SW 1271 (cell line): ENCODE measurements at places on chromosomes 6 and 20.

GRCh38 chr20:5945963-5946362 lies 4.4 kb downstream of the TRMT6 start:
- DNase-seq = no peak

GRCh38 chr20:32535953-32536823 lies 48.9 kb downstream of the NOL4L start:
- no peak for DNase-seq

DNA sequence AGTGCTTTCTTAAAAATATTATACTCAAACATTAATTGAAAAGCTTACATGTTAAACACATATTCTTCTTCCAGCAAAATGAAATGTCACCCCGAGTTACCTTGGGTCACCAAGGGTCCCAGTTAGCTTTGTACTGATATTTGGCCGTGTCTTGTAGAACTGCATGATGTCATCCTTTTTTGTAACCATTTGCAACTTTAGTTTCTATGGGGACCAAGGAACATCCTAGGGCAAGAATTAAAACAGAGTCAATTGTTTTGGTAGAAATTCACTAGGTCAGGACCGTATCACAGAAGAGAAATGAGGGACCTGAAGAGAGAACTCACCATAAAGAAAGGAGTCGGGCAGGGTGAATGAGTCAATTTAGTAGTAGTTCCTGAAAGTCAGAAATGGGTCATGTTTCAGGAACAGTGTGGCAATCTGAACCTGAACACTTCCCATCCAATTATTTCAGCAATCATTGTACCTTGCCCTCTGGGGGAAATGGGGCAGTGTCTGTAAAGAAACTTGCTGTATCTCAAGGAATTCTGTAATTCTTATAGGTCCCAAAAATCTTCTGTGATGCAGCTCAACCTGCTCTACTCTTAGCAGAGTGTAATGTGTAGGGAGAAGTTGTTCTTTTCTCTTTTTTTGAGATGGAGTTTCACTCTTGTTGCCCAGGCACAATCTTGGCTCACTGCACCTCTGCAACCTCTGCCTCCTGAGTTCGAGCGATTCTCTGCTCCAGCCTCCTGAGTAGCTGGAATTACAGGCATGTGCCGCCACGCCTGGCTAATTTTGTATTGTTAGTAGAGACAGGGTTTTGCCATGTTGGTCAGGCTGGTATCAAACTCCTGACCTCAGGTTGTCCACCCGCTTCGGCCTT lies 5.3 kb upstream of the AKAP7 start:
- DNase-seq = no peak

DNA sequence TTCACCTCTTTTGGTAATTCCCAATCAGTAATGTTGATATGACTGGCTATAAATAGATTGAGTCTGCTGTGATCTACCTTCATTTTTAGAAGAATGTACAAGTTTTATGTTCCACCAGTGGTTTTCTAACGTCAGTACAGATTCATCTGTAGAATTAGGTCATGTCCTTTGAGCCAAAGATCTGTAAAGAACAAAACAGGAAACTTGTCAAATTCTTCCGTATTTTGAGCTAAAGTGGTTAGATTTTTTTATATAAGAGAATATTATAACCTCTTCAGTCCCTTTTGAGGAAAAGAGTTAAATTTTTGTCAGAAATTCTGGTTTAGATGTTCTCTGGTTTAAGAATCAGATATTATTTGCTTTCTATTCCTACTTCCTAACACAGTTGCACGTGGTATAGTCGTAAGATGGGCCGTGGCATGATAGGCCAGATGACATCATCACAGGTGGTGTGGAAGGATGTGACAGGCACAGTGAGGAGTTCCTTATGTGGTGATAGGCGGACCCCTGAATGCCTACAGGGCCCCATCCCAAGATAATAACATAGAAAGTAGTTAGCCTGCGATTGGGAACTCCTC lies 62.3 kb downstream of the SNX9 start:
- no peak for DNase-seq

GRCh38 chr20:22374066-22374465 lies 210.3 kb downstream of the FOXA2 start:
- no peak for DNase-seq

- DNase-seq = no peak
Measured at GRCh38 chr6:79149884-79150283, 71.8 kb upstream of the PHIP start.

DNA sequence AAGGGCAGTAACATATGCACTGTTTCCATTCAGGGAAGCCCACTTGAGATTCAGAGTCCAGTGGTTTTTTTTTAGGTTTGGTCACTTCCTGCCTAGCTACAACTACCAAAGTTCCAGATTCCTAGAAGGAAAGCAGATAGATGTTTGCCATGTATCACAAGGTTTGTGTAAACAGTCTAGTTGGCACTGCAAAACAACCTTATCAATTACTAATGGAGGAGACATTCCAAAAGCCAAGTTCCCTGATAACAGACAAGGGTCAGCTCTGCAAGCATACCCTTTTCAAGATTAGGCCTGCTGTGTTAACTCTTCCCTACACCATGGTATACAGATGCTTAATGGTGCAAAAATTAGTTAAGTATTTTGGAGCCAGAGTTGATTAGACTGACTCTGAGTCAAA lies 141.3 kb upstream of the GLP1R start:
- DNase-seq = no peak

DNA sequence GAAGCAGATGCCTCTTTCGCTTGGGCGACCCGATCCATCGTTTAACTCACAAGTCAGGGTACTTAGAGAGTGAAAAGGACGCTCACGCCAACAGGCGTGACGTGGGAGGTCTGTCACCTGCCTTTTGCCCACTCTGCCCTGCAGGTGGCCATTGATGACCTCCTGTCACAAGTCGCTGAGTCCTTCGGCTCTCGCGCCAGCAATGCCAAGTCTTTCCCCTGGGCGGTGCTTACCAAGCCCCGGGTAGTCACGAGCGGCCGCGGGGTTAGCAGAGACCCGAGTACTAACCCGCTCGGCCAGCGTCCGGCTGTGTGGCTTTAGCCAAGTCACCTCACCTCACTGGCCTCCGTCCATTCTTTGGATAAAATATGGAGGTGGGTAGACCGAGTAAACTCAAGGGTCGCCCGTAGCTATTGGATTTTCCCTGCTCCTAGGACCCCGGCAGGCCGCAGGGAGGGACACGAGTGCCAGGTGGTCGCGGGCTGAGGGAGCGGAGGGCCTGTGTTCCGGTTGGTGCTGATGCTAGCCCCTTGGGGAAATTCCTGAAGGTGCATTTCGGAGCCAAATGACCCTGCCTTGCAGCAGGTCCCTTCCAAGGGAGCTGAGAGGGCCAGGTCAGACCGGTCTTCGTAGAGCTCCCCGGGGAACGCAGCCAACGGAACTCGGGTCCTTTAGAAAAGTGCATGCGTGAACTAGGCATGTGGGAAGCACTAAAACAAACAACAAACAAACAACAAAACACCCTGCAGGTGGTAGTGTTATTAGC lies 668 bp downstream of the PKIB start:
- peak; percentile 25 for DNase-seq
